ENCODE measurements at places on chromosomes 11 and 22.
A peak's percentile ranks its signal among the peaks of the same experiment; 100 is the strongest.

DNA sequence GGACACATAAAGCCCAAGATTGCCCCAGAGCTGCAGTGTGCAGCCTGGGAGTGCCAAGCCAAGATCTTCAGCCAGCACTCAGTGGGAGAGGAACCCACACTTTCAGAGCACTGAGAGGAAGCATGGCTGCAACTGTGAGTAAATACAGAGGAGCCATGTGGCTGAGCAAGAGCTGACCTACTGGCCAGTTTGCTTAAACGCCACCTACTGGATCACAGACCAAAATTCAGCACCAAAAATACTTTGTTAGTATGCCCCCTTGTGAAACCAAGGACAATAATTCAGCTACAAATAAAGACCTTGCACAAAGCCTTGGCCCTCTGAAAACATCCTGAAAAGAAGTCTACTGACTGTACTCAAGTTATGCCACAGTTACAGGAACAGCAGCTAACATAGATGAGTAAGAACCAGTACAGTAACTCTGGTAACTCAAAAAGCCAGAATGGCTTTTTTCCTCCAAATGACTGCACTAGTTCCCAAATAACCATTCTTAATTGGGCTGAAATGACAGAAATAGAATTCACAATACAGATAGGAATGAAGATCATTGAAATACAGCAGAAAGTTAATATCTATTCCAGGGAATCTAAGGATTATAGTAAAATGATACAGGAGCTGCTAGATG is 10.1 kb upstream of the OR4A15 start:
- no peaks in the 10 kb centered on the region for H3K36me3 ChIP-seq
- H3K27me3 ChIP-seq: no peaks in the 10 kb centered on the region
- no peak overlapping the region for H3K27ac ChIP-seq
- no peaks in the 10 kb centered on the region for H3K4me1 ChIP-seq
- DNase-seq: no peak

- peaks cover 16% of the 10 kb centered on the region for H3K4me1 ChIP-seq
- H3K27ac ChIP-seq: peak overlapping the region; percentile 91
Observed at GRCh38 chr11:124876818-124877630, 11.8 kb downstream of the ROBO3 start.

DNA sequence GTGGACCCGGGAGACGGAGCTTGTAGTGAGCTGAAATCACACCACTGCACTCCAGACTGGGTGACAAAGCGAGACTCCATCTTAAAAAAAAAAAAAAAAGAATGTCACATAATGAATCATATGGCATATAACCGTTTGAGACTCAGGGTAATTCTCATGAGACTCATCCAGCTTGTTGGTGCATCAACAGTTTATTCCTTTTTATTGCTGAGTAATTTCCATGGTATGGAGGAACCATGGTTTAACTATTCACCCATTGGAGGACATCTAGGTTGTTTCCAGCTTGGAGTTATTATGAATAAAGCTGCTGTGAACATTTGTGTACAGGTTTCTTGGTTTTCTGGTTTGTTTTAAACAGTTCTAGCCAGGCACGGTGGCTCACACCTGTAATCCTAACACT is 25.3 kb downstream of the PPARA start:
- no peak overlapping the region for H3K4me3 ChIP-seq
- H3K27me3 ChIP-seq: no peaks in the 10 kb centered on the region
- peaks cover 33% of the 10 kb centered on the region for H3K36me3 ChIP-seq
- no peak overlapping the region for H3K27ac ChIP-seq

DNA sequence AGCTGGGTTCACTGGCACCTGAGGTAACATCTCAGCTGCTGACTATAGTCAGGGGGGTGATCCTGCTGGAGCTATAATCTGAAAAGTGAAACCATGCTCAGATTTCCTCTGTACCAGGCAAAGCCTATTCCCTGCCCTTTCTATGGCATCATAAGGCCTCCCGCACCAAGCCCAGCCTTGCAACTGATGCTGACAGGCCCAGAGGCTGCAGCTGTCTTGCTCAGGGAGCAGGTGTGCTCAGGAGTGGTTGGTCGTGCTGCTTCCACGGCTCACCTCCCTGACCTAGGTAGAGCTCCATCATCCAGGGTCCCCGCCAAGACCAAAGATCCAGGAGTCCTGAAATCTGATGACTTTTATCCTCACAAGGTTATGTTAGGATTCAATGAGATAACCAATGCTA is 121.7 kb downstream of the FEZ1 start:
- peaks cover 30% of the 10 kb centered on the region for H3K27me3 ChIP-seq
- H3K4me1 ChIP-seq: no peaks in the 10 kb centered on the region
- no peak overlapping the region for H3K4me3 ChIP-seq
- DNase-seq: no peak
- no peaks in the 10 kb centered on the region for H3K36me3 ChIP-seq

DNA sequence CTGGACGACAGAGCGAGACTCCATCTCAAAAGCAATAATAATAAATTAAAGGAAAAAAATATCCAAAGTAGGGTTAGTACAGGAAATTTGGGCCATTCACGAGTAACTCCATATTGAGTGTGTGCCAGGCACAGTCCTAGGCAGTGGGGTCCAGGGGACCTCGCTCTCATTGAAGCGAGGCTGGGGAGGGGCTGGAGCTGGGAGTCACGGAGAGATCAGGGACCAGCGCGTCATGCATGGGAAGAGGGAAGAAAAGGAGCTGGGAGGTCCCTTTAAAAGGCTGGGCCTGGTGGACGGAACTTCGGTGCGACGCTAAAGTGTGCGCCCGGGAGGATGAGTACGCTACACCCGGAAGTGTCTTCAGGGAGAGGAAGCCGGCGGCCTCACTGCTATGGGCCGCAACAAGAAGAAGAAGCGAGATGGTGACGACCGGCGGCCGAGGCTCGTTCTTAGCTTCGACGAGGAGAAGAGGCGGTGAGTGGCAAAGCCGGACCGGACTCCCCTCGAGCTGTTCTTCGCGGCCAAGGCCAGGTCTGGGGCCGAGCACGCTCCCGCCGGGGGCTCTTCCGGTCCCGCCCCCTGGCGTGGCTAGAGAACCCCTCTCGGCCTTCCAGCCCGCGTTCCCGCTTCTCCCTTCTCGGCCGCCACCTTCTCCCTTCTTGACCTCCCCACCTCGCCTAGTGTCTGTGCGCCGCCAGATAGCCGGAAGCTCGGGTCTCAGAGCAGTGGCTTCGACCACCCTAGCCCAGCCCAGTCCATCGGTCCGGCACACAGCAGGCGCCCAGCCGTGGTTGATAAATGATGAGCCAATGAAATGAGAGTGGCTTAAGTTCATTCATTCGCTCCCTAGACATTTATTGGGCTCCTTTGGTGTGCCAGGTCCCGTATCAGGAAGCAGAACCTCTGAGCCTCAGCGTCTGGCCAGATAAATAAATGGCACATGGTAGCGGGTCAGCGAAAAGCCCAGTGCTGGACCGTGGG is at the start of gene NOL12:
TSS of gene NOL12 (plus strand) at position 342 of the 981 bp plus-strand sequence. CDS start at position 392, 50 bp downstream.
- peaks cover 26% of the 10 kb centered on the region for H3K4me1 ChIP-seq
- peaks cover 33% of the 10 kb centered on the region for H3K36me3 ChIP-seq
- DNase-seq: peak; percentile 79

GRCh38 chr11:43856993-43857392 is 23.6 kb upstream of the ALKBH3 start:
- peaks cover 4% of the 10 kb centered on the region for H3K36me3 ChIP-seq
- no peak for DNase-seq
- no peak overlapping the region for H3K27ac ChIP-seq
- no peaks in the 10 kb centered on the region for H3K27me3 ChIP-seq
- H3K4me3 ChIP-seq: no peak overlapping the region

DNA sequence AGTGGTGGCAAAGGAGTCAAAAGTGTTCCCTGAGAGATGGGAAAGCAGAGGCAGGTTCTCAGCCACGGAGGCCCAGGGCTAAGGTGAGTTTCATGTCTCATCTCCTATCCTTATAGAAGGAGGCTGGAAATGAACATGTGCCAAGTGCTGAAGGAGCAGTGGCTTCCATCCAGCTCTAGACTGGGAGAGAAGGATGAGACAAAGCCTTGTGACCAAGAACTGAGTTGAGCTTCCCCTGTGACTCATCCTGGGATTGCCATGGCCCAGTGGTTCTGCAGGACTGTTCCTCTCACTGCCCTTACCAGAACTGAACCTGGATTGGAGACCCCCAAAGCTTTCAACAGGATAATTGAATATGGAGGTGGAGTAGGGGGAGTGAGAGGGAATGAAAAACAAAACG is 16.7 kb upstream of the OR9Q1 start:
- no peak overlapping the region for H3K27ac ChIP-seq
- peaks cover 4% of the 10 kb centered on the region for H3K4me1 ChIP-seq
- H3K4me3 ChIP-seq: no peak overlapping the region
- no peaks in the 10 kb centered on the region for H3K36me3 ChIP-seq

DNA sequence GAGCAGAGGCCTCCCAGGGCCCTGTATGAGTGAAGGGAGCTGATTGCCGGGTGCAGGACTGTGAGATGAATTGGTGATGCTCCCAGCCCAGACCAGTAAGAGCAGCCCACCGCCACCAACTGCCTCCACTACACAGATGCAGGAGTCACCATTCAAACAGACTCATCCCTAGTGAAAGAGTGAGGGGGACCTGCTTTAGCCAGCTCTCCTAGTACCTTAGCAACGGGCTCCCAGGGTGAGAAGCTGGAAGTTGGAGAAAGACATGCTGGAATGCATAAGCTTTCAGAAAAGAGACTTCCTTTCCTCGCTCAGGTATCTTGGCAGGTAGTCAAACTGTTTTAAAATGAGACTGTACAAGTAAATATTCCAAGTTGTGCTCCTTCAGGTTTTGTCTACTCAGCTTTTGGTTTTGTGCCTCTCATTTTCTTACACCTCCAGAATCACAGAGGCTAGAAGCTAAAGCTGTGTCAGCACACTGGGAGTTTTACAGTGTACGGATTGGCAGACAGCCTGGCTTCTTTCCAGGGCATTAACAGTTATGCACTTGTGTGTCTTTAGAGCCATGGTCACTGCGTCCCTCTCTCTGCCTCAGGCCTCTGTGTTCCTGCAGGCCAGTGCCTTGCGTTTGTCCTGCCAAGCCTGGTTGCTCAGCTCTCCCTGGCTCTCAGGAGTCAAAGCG is 146.2 kb downstream of the ATXN10 start:
- peaks cover 27% of the 10 kb centered on the region for H3K36me3 ChIP-seq
- no peak overlapping the region for H3K27ac ChIP-seq
- DNase-seq: no peak
- H3K27me3 ChIP-seq: no peaks in the 10 kb centered on the region
- H3K4me3 ChIP-seq: no peak overlapping the region

- no peak overlapping the region for H3K27ac ChIP-seq
- no peaks in the 10 kb centered on the region for H3K36me3 ChIP-seq
- no peak for DNase-seq
- H3K4me1 ChIP-seq: no peaks in the 10 kb centered on the region
- no peak overlapping the region for H3K4me3 ChIP-seq
Observed at GRCh38 chr11:75602951-75603350, 40.9 kb downstream of the SERPINH1 start.

- DNase-seq: peak; percentile 28
- no peak overlapping the region for H3K4me3 ChIP-seq
- peaks cover 4% of the 10 kb centered on the region for H3K4me1 ChIP-seq
- no peak overlapping the region for H3K27ac ChIP-seq
- peaks cover 12% of the 10 kb centered on the region for H3K27me3 ChIP-seq
Observed at GRCh38 chr11:71580057-71581003, 2.3 kb downstream of the KRTAP5-11 start.

DNA sequence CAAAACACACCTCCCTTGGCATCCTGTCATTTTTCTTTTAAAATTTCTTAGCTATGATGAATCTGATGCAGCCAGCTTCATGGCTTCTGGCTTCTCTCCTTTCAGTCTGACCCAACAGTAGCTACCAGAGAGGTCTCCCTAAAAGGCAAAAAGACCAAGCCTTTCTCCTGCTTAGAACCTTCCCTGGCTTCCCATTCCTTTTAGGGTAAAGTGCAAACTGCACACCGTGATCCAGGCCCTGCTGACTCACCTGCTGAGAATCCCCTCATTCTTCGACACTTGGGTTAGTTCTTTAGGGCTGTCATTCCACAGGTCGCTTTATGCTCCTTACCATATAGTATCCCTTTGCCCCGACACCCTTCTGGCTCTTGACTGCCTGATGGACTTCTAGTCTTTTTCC is 362.4 kb downstream of the MIAT start:
- H3K27me3 ChIP-seq: peaks cover 20% of the 10 kb centered on the region
- H3K36me3 ChIP-seq: no peaks in the 10 kb centered on the region
- no peak overlapping the region for H3K4me3 ChIP-seq
- H3K4me1 ChIP-seq: no peaks in the 10 kb centered on the region
- DNase-seq: no peak

DNA sequence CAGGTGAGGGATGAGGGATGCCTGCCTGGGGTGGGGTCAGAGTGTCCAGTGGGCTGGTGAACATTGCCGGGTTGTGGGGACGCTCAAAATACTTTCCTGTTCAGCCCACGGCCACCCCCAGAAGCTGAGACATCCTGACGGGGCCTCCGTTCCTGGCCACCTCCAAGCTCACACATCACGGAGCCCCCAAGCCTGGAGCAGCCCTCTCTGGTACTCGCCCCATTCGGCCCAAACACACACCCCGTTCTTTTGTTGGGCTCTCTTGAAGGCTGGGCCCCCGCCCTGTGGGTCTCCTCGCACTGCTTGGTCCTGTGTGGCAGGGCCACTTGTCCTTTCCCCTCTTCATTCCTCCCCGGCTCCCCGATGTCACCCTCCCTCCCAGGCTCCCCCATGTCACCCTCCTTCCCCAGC is 442.6 kb downstream of the TBC1D22A start:
- no peaks in the 10 kb centered on the region for H3K27me3 ChIP-seq
- H3K4me1 ChIP-seq: no peaks in the 10 kb centered on the region
- H3K27ac ChIP-seq: no peak overlapping the region

- peaks cover 2% of the 10 kb centered on the region for H3K36me3 ChIP-seq
- no peak overlapping the region for H3K4me3 ChIP-seq
- H3K4me1 ChIP-seq: no peaks in the 10 kb centered on the region
- H3K27me3 ChIP-seq: no peaks in the 10 kb centered on the region
- no peak overlapping the region for H3K27ac ChIP-seq
- no peak for DNase-seq
Observed at GRCh38 chr11:103378931-103379330, 269.7 kb downstream of the DYNC2H1 start.

DNA sequence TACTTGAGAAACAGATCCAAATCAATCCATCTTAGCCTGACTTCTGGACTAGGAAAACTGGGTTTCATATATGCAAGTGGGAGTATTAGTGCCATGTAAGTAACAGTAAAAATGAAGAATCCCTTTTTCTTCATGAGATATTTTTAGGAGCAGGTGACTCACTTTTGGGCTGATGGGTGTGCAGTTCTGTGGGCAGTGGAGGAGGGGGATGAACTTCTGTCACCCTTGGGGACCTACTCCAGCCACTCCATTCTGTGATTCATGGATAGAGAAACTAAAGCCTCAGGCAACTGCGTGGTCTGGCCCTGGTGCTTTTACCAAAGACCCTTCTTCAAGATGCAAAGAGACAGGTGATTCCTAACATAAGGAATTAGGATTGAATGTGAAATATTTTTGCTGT is 208.6 kb upstream of the NARS2 start:
- H3K27ac ChIP-seq: no peak overlapping the region
- H3K27me3 ChIP-seq: peaks cover 6% of the 10 kb centered on the region
- no peaks in the 10 kb centered on the region for H3K36me3 ChIP-seq
- no peak overlapping the region for H3K4me3 ChIP-seq
- no peak for DNase-seq
- no peaks in the 10 kb centered on the region for H3K4me1 ChIP-seq

Data from activated CD8-positive, alpha-beta T cell treated with anti-CD3 and anti-CD28 coated beads for 36 hours (primary cell).